Activated T-helper 1 cell treated with anti-CD3 and anti-CD28 coated beads, Interleukin-2, amount 50 U/mL, for 16 hours (primary cell): ENCODE measurements at places on chromosomes 5 and 9.

DNA sequence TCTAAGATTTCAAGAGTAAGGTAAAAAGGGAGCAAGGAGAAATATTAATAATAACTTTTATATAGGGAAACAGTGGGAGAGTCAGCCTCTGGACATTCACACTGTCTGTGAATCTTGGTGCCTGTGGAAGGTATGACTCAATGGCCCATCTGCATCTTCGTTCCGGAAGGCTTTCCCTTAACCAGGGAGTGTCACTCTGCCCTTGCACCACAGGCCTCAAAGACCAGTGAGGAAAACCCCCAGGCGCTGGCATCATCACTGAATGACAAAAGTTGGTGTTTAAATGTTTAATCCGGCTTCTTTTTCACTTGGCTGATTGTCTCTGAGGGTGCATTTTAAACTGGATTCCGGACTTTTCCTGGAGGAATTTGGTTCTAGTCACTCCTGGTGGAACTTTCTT, 522.4 kb upstream of the TLE4 start:
- no peak for DNase-seq

DNA sequence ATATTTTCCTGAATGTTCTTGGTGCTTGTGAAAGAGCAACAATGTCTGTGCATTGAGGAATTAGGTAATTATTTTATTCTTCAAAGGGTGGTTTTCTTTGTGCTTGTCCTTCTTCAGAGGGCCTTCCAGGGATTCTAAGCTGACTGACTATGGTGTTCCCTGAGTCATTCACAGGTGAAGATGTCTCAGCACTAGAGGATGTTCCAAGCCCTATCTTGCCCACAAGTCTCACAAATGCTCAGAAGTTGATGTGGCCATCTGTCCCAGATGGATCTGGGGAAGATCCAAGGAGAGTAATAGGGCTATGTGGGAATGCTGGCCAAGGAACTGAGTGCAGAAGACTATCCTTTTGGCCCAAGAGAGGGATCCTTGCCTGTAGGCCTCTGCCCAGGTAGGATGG, 120.9 kb downstream of the ADAMTSL1 start:
- no peak for DNase-seq

DNA sequence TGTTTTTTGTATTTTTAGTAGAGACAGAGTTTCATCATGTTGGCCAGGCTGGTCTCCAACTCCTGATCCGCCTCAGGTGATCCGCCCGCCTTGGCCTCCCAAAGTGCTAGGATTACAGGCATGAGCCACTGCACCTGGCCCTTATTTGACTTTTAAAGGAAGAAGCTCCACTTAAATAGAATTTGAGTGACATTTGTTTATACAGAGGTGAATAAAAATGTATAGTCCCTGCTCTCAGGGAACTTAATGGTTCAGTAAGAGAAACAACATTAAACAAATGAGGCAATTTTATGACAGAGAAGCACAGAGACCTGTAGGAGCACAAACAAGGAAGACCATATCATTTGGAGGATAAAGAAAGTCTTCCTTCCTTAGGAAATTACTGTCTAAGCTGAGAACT, 65.7 kb downstream of the C9orf152 start:
- no peak for DNase-seq

DNA sequence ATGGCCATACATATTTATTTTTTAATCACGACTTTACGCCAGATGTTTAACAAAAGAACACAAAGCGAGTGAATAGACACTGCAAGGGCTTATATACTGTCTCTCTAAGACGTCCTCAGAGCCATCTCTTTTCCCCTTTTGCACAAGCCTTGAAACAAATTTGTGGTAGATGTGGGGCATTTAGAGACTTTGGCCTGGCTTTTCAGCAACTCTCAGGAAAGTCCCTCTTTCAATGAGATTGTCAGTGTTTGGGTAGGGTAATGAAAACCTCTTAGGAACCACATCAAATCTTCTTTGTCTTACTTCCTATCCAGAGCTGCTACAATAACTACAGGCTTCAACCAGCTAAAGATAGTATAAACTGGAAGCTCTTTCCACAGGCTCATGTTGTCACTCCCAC, 380.0 kb downstream of the ANXA1 start:
- DNase-seq = no peak

GRCh38 chr9:127418037-127418471, 6.1 kb upstream of the ZNF79 start:
- DNase-seq = no peak

GRCh38 chr5:92991581-92992067, 589.4 kb downstream of the NR2F1-AS1 start:
- DNase-seq = no peak

DNA sequence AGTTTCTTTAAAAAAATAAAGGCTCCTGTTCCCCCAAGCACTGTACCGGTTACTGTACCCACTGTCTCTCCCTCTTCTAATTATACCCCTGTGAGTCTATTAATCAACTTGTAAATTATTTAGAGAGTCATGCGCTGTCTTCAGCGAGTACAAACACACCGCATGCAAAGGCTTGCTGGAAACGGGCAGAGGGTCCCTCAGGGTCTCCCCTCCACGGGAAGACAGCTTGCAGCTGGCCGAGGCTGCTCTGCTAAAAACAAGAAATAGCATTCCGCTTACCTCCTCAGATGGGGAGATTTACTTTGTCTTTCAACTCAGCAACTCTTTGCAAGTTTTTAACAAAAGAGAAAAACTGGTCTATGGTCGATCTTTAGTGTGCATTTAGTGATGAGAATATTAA, 71.8 kb downstream of the AK8 start:
- no peak for DNase-seq

GRCh38 chr9:8905731-8906130, 1106.2 kb upstream of the DMAC1 start:
- no peak for DNase-seq

GRCh38 chr9:114261026-114261425, 61.9 kb upstream of the ORM1 start:
- no peak for DNase-seq
